ENCODE measurements at places on chromosomes 2 and 18. TPM values are rescaled to one million over a fixed set of nuclear protein-coding genes. Genes with fewer than 3 reads are reported as not detected.

DNA sequence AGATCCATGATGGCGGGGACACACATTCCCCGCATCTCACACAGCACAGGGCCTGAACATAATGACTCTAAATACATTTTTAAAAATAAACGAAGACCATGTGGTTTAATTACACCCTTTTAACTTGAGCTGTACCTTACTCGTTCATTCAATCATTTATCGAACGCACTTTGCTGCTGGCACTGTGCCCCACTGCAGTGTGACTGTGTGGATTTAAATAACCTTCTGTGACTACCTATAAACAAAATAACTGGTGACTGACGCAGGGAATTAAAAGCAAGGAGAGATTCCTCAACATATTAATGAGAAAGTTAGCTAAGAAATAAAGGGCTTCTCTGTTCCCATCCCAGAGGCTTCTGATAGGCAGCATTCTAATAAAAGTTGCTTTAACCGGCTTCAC lies 10.9 kb upstream of the FZD7 start:
- no peak for DNase-seq

- DNase-seq = no peak
Measured at GRCh38 chr2:20483194-20483895, 36.5 kb downstream of the RHOB start.

GRCh38 chr2:27059141-27059820 lies 7.8 kb downstream of the AGBL5 start:
- no peak for DNase-seq

GRCh38 chr2:10411557-10411956 lies 36.6 kb downstream of the ODC1 start:
- no peak for DNase-seq

GRCh38 chr2:168215813-168216212 lies 31.6 kb downstream of the STK39 start:
- no peak for DNase-seq

PLCL1 gene
- polyA plus RNA-seq = 17.8 TPM

Data from right renal cortex interstitium (tissue), 3 donors.